ENCODE measurements at places on chromosomes 4 and X. TPM values are rescaled to one million over a fixed set of nuclear protein-coding genes. Genes with fewer than 3 reads are reported as not detected.

GRCh38 chr4:111937368-111937767 is 207.9 kb upstream of the FAM241A start:
- no peak for DNase-seq
- H3K27me3 ChIP-seq: peaks cover 10% of the 10 kb centered on the region
- H3K4me3 ChIP-seq: no peak overlapping the region
- H3K27ac ChIP-seq: no peak overlapping the region
- no peaks in the 10 kb centered on the region for H3K4me1 ChIP-seq

DNAAF6 gene
- not detected for total RNA-seq

GRCh38 chrX:103756736-103757135 is 19.9 kb upstream of the PLP1 start:
- no peak for DNase-seq
- no peaks in the 10 kb centered on the region for H3K27me3 ChIP-seq
- no peak overlapping the region for H3K4me3 ChIP-seq
- no peak overlapping the region for H3K27ac ChIP-seq

TBC1D8B gene
- total RNA-seq: 0.90 TPM

- no peak overlapping the region for H3K4me3 ChIP-seq
- H3K27ac ChIP-seq: no peak overlapping the region
- H3K36me3 ChIP-seq: peaks cover 6% of the 10 kb centered on the region
- DNase-seq: no peak
- no peaks in the 10 kb centered on the region for H3K27me3 ChIP-seq
Measured at GRCh38 chrX:130637591-130637990, 235.8 kb downstream of the RBMX2 start.

DNA sequence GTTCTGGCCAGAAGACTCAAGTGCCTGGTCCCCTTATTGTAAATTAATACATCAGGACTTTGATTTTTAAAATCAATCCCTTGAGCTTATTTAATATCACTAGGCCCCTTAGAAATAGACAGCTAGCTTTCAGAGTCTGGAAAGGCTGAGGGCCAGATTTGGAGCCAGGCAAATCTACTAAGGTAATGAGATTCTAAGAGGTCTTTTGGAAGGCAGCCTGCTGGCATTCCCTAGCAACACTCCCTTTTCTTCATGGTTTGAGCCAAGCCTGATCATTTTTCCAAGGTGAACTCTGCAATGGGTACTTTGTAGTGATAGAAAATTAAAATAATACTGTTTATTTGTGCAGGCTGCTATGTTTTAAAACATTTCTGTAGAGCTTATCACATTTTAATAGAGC is 378.5 kb downstream of the FAT4 start:
- no peak overlapping the region for H3K27ac ChIP-seq
- DNase-seq: no peak
- H3K36me3 ChIP-seq: no peaks in the 10 kb centered on the region
- no peak overlapping the region for H3K4me3 ChIP-seq
- H3K4me1 ChIP-seq: no peaks in the 10 kb centered on the region

DMD gene
- 0.46 TPM for total RNA-seq

DNA sequence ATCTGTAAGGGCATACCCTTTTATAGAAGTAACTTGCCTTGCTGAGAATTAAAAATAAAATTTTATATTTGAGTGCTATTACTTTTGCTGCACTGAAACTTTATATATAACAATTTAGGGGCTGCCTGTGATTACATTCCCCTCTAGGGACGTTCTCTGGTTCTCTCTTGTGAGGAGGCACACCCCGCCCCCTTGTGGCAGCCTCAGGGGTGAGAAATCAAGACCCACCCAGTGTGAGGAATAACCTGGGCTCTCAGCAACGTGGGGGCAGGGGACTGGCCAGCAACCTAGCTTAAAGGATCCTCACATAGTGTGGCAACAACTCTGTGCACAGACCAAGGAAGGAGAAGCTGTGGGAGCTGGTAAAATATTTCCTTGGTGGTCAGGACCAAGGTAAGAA is 43.7 kb downstream of the MAGEA9 start:
- H3K4me3 ChIP-seq: no peak overlapping the region
- peak; percentile 44 for DNase-seq

DNA sequence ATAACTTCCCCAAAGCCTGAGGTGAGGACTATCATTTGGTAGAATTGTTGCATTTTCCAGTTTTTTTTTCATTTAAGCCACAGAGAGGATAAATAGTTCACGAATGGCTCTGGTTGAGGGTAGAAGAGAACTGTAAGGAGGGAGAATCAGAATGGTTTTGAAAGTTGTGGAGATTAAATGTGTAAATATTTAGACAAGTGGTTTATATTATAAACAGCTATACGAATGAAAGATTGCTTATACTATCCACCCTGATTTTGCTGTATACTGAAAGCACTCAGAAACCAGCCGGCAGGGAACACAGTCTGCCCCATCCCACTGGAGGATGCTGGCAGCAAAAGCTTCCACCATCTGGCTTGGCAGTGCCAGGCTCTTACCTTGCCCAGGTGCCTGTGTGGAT is 341.1 kb downstream of the RAPGEF2 start:
- peaks cover 12% of the 10 kb centered on the region for H3K27me3 ChIP-seq
- H3K27ac ChIP-seq: no peak overlapping the region
- H3K36me3 ChIP-seq: no peaks in the 10 kb centered on the region
- no peak for DNase-seq

GRCh38 chr4:112927544-112927943 is 121.9 kb upstream of the ANK2 start:
- no peak overlapping the region for H3K27ac ChIP-seq
- peaks cover 12% of the 10 kb centered on the region for H3K27me3 ChIP-seq
- H3K4me3 ChIP-seq: no peak overlapping the region
- no peaks in the 10 kb centered on the region for H3K36me3 ChIP-seq

DNA sequence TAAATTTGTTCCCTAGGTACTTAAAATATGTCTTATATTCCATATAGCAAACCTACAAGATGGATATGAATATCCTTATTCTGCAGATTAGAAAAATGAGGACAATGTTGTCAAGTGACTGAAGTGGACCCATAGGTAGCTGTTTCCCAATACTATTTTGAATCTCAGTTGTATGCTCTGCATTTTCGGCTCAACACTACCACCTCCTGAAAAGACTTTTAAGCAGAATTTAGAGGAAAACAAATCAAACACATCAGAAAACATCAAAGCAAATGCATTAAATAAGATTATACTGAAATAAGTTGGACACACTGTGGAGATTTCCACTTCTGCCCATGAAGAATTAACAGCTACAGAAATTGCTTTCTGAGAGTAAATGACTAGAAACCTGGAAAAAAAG is 488.7 kb downstream of the TRIML1 start:
- H3K27ac ChIP-seq: no peak overlapping the region
- no peaks in the 10 kb centered on the region for H3K4me1 ChIP-seq
- no peak for DNase-seq
- H3K36me3 ChIP-seq: no peaks in the 10 kb centered on the region

CSAG2 gene
- total RNA-seq: not detected

RXFP1 gene
- not detected for total RNA-seq

DNA sequence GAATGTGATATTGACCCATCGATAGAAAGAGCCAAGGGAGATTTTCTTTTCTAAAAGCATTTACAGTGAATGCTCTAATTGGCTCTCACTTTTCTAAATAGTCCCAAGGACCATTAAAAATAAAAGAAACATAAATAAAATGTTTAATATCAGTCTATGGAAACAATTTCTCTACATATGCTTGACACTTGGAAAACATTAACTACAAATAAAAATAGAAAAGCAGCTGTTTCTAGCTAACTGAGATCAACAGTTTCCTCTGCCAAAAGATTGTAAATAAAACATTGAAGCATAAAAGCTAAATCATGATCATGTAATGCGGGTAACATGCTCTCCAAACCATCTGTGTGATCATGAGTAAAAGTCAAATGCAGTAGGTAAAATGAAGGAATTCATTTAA is 49.7 kb downstream of the CORIN start:
- H3K36me3 ChIP-seq: no peaks in the 10 kb centered on the region
- no peak overlapping the region for H3K4me3 ChIP-seq
- H3K27me3 ChIP-seq: peaks cover 6% of the 10 kb centered on the region
- H3K4me1 ChIP-seq: no peaks in the 10 kb centered on the region
- H3K27ac ChIP-seq: no peak overlapping the region

DNA sequence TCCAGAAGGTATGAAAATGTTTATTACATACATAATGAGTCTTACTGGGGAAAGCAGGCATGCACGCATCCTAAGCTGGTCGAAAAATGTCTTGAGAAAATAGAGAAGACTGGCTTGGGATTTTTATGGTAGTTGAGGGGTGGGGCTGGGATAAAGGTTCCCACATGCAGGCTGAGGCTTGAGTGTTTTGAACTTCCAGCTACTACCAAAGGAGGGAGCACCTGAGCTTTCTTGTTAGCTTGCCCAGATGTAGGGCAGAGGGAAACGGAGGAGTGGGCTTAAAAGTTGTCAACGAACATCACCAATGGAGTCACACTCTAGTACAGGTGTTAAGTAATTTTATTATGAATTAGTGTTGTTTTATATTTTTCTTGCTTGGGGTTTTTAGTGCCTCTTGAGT is 39.6 kb upstream of the SRPX start:
- no peaks in the 10 kb centered on the region for H3K4me1 ChIP-seq
- DNase-seq: no peak
- no peak overlapping the region for H3K4me3 ChIP-seq
- no peaks in the 10 kb centered on the region for H3K36me3 ChIP-seq
- H3K27me3 ChIP-seq: no peaks in the 10 kb centered on the region
- no peak overlapping the region for H3K27ac ChIP-seq

SORBS2 gene
- not detected for total RNA-seq

LRAT gene
- total RNA-seq: 0.12 TPM

DNA sequence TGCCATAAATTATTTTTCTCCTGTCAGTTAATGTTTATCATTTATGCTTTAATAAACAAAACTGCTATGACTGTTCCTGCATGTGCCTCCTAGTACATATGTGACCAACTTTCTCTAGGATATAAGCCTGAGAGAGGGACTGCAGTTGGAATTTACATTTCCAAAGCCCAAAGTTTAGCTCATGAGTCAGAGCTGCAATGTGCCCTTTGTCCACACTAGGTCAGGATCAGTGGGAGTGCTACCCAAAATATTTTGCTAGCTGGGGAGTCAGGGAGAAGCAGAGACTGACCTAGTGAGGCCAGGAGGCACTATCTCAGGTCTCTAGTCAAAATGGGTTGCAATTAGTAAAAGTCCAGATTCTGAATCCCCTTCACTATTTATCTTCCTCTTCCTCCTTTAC is 92.7 kb downstream of the AR start:
- no peak for DNase-seq
- H3K27me3 ChIP-seq: no peaks in the 10 kb centered on the region
- no peak overlapping the region for H3K27ac ChIP-seq

DNA sequence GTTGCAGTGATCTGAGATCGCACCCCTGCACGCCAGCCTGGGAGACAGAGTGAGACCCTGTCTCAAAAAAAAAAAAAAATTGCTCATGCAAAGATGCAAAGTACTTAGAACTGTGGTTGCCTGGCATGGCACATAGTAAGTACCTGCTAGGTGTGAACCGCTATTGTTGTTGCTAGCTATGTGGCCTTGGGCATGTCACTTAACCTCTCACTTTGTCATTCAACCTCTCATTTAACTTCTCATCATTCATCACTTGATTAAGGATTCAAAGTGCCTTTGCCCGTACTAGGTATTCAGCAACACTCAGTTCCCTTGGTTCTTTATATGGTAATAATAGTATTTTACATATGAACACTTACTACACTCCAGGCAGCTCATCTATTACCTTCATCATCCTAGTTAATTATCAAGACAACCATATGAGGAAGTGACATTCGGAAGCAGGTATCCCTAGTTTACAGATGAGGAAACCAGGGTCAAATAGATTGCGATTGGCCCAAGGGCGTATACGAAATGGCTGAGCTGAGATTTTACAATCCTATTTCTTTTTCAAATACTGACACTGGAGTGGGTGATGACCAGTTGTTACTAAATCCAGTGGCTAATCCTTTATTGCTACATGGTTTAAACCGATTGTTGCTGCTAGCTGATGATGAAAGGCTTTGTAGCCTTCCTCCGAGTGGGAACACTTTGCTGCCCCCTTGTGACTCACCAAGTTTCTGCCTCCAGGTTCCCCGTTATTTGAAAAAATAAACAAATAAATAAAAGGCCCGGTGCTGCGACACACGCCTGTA is 28.8 kb upstream of the SOWAHD start:
- peaks cover 5% of the 10 kb centered on the region for H3K4me1 ChIP-seq
- no peak overlapping the region for H3K4me3 ChIP-seq
- DNase-seq: peak; percentile 48
- no peaks in the 10 kb centered on the region for H3K27me3 ChIP-seq

GRCh38 chr4:6362896-6363295 is 93.2 kb downstream of the WFS1 start:
- no peak overlapping the region for H3K4me3 ChIP-seq
- DNase-seq: peak; percentile 14
- no peaks in the 10 kb centered on the region for H3K4me1 ChIP-seq
- H3K27me3 ChIP-seq: peaks cover 14% of the 10 kb centered on the region
- H3K36me3 ChIP-seq: no peaks in the 10 kb centered on the region
- H3K27ac ChIP-seq: no peak overlapping the region

DNA sequence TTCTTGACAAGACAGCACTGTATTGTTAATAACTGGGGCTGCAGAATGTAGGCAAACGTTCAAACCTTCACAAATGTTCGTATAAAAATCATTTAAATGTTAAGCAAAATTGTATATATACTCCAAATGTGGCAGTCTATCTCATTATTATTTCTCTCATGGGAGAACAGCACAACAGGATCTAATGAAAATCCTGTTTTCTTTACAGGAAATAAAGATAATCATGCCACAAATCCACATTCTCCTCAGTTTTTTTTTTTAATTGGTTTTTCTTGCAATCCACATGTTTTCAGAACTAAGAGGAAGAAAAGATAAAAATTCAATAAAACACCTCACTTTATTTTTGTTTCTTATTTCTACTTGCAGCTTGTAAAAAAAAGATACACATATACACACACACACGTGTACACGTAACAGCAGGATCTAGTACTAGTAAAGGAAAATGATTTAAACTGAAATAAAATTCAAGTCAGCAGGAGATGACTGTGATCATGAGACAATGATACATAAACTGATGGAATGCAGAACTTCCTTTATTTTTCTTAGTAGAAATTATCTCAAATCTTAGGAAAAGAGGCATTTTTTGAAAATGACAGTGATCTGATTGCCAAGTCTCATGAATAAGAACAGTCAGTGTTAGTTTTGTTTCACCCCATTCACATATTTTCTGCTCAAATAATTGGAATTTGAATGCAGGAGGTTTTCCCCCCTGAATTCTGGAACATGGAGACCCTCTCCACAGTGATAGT is 11.3 kb downstream of the APBB2 start:
- DNase-seq: no peak
- H3K27ac ChIP-seq: no peak overlapping the region
- peaks cover 2% of the 10 kb centered on the region for H3K4me1 ChIP-seq
- H3K27me3 ChIP-seq: peaks cover 43% of the 10 kb centered on the region
- H3K4me3 ChIP-seq: no peak overlapping the region
- no peaks in the 10 kb centered on the region for H3K36me3 ChIP-seq

GRCh38 chr4:185019456-185020292 is 1.4 kb downstream of the HELT start:
- H3K36me3 ChIP-seq: no peaks in the 10 kb centered on the region
- peaks cover 10% of the 10 kb centered on the region for H3K4me1 ChIP-seq
- no peak overlapping the region for H3K27ac ChIP-seq
- no peak overlapping the region for H3K4me3 ChIP-seq

- no peak overlapping the region for H3K27ac ChIP-seq
- H3K4me3 ChIP-seq: no peak overlapping the region
- no peaks in the 10 kb centered on the region for H3K27me3 ChIP-seq
- no peaks in the 10 kb centered on the region for H3K36me3 ChIP-seq
- DNase-seq: no peak
- H3K4me1 ChIP-seq: no peaks in the 10 kb centered on the region
Measured at GRCh38 chr4:90852237-90852636, 725.0 kb downstream of the CCSER1 start.

Data from activated naive CD8-positive, alpha-beta T cell treated with anti-CD3 and anti-CD28 coated beads for 36 hours (primary cell).